ENCODE measurements at places on chromosomes 7 and 10. TPM values are rescaled to one million over a fixed set of nuclear protein-coding genes. Genes with fewer than 3 reads are reported as not detected.

- no peak overlapping the region for H3K27ac ChIP-seq
- peaks cover 4% of the 10 kb centered on the region for H3K36me3 ChIP-seq
- H3K4me1 ChIP-seq = peaks cover 8% of the 10 kb centered on the region
- no peak for DNase-seq
- no peak overlapping the region for H3K4me3 ChIP-seq
Measured at GRCh38 chr7:2307690-2308107, 6.5 kb downstream of the SNX8 start.

GRCh38 chr7:30471205-30471604 is 7.4 kb downstream of the NOD1 start:
- H3K27me3 ChIP-seq = no peaks in the 10 kb centered on the region
- H3K36me3 ChIP-seq = no peaks in the 10 kb centered on the region
- DNase-seq = no peak
- peak overlapping the region; percentile 84 for H3K27ac ChIP-seq
- H3K4me3 ChIP-seq = no peak overlapping the region
- peaks cover 94% of the 10 kb centered on the region for H3K4me1 ChIP-seq

DNA sequence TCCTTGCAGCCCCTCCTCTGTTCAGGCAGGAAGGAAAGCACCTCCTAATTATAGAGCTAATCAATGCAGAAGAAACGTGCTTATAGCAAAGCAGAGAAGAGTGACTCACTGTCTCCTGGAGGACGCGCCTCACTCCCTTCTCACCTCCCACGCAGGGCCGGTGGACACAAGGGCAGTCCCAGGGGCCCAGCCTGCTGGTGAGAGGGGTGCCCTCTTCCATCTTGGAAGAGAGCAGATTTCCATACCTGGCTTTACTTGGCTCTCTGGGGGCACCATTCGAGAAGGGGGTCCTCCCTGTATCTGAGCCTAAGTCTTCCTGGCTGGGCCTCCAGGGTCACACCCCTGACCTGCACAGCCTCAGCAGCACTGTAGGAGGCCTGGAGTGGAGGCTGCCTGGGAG is 55.8 kb downstream of the RASGEF1A start:
- H3K36me3 ChIP-seq = no peaks in the 10 kb centered on the region
- DNase-seq = no peak
- no peak overlapping the region for H3K27ac ChIP-seq
- H3K4me1 ChIP-seq = peaks cover 3% of the 10 kb centered on the region

DNA sequence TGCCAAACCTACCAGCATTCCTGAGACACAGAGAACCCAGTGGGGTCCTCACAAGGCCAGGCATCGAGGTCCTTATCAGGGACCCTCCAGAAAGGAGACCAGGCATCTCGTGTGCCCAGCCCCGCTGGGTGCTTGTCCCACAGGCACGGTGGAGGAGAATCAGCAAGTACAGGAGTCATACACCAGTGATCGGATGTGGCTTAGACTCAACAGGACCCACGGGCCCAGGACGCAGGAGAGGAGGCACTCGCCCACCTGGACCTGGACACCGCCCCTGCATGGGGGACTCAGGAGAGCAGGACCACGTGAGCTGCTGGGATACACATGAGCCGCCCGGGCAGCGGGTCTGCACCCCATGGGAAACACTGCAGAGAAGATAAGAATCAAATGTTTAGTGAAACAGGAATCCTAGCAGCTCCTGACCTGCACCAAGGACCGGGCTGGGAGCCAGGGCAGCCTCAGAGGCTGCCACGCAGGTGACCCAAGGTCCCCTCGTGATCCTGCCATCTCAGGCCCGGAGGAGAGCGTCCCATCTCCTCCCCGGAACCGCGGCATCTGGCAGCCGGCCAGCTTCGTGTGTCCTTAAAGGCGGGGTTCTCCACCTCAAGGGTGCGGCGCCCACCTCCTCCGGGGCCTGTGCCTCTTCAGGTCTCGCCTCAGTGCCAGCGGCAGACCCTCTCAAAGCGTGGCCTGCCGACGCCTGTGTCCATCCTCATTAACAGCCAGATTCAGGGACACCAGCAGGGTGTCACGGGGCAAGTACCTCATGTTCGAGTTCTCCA is 59.2 kb downstream of the FOXL3 start:
- H3K27ac ChIP-seq = no peak overlapping the region
- no peak overlapping the region for H3K4me3 ChIP-seq
- no peaks in the 10 kb centered on the region for H3K27me3 ChIP-seq
- H3K36me3 ChIP-seq = no peaks in the 10 kb centered on the region
- peaks cover 9% of the 10 kb centered on the region for H3K4me1 ChIP-seq
- no peak for DNase-seq

DNA sequence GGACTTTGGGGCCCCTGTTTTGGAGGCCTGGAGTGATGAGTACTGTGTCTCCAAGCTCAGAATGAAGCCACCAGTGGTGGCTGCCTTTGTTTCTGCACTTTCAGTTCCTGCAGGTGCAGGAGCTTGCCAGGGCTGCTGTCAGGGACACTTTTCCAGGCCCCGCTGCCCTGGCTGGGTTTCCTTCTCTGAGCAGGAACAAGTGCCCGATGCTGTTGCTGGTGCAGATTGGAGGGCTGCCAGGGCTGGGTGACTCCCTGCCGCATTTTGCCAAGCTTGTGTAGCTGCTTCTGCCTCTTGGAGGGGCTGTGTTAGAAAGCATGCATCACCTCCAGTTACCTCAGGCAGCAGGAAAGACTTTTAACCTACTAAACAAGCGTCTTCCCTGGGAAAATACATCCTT is 211.1 kb downstream of the MGMT start:
- H3K36me3 ChIP-seq = no peaks in the 10 kb centered on the region
- H3K4me1 ChIP-seq = no peaks in the 10 kb centered on the region
- no peak overlapping the region for H3K4me3 ChIP-seq
- H3K27ac ChIP-seq = no peak overlapping the region
- DNase-seq = peak; percentile 72

DNA sequence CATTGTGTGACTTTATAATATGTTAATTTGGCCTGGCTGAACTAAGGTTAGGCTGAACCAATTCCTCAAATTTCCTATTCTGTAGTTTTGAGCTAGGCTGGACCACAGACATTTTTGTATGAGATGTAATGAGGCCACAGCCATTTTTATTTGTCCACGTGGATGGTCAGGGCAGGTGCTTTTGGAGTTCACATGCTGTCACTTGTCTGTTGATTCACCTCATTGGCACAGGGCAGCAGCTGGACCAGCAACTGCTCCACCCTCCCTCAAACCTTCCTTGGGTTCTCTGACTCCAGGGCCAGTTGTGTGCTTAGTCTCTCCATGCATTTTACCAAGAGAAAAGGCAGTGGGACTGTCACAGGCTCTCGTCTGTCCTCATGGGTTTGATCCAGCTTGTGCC is 76.1 kb upstream of the NPS start:
- no peak overlapping the region for H3K27ac ChIP-seq
- no peak for DNase-seq
- H3K4me3 ChIP-seq = no peak overlapping the region
- no peaks in the 10 kb centered on the region for H3K4me1 ChIP-seq

DNA sequence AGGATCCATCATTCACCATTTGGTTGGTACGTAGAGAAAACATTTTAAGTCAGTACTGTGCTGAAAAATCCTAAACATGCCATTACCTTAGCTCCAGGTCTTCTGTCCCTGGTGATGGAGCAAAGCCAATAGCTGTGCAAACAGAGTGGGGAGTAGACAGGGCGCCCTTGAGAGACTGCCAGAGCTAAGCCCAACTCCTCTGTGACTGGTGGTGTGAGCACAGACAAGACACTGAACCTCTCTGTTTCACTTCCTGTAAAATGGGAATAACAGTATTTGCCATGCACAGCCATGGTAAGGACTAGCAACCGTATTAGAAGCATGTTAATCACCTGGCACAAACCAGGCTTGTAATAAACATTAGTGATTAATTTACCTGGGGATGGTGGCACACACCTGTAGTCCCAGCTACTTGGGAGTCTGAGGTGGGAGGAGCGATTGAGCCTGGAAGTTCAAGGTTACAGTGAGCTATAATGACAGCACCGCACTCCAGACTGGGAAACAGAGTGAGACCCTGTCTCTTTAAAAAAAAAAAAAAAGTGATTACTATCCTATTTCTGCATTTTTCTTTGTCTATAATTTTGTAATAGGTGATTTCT is 28.7 kb downstream of the LYZL1 start:
- H3K27ac ChIP-seq = no peak overlapping the region
- no peaks in the 10 kb centered on the region for H3K27me3 ChIP-seq
- peak; percentile 26 for DNase-seq
- no peaks in the 10 kb centered on the region for H3K36me3 ChIP-seq

GRCh38 chr10:3357737-3358136 is 185.2 kb upstream of the PITRM1 start:
- no peak overlapping the region for H3K27ac ChIP-seq
- no peaks in the 10 kb centered on the region for H3K4me1 ChIP-seq
- no peak overlapping the region for H3K4me3 ChIP-seq
- no peak for DNase-seq
- no peaks in the 10 kb centered on the region for H3K27me3 ChIP-seq

- H3K27ac ChIP-seq = no peak overlapping the region
- H3K36me3 ChIP-seq = no peaks in the 10 kb centered on the region
- H3K4me1 ChIP-seq = no peaks in the 10 kb centered on the region
- DNase-seq = no peak
- no peaks in the 10 kb centered on the region for H3K27me3 ChIP-seq
Measured at GRCh38 chr7:103772171-103772773, 217.2 kb downstream of the RELN start.

DNA sequence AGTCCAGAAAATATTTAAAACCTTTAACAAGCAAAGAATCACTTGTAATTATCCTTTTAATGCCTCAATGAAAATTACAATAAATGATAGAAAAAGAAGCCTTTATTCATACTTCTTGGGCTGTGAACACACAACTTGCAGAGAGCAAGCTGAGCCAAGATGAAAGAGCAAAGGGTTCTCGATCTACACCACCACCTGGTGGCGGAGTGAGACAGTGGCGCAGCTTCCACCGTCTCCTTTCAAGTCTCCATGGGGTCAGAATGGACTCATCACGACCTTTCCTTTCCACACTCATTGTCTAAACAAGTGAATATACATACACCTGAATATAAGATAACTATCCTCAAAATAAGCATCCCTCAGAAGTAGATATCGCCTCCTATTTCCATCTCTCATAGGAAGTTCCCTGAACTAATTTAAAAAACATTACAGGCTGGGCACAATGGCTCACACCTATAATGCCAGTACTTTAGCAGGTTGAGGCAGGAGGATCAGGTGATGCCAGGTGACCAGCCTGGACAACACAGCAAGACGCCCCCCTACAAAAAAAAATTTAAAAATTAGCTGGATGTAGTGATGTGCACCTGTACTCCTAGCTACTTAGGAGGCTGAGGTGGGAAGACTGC is 40.7 kb downstream of the ATE1 start:
- H3K4me3 ChIP-seq = no peak overlapping the region
- no peaks in the 10 kb centered on the region for H3K4me1 ChIP-seq
- DNase-seq = no peak
- no peak overlapping the region for H3K27ac ChIP-seq

DNA sequence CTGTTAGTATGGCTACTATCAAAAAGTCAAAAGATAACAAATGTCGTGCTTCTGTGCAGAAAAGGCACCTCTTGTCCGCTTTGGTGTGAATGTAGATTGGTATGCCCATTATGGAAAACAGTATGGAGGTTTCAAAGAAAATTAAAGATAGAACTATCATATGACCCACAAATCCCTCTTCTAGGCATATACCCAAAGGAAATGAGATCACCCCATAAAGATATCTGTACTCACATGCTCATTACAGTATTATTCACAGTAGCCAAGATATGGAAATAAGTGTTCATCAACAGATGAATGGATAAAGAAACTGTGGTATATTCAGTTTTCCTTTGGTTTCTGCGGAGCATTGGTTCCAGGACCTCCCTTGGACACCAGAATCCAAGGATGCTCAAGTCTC is 180.5 kb upstream of the PPP1R3A start:
- H3K27ac ChIP-seq = no peak overlapping the region
- peaks cover 20% of the 10 kb centered on the region for H3K4me1 ChIP-seq
- no peaks in the 10 kb centered on the region for H3K27me3 ChIP-seq
- H3K36me3 ChIP-seq = no peaks in the 10 kb centered on the region
- H3K4me3 ChIP-seq = no peak overlapping the region

PNLIPRP1 gene
- not detected for total RNA-seq

SHH gene
- not detected for total RNA-seq

ARHGEF35 gene
- 2.0 TPM for total RNA-seq

FRAT2 gene
- 20.2 TPM for total RNA-seq

FLNC gene
- total RNA-seq = 391 TPM

NEBL gene
- total RNA-seq = 3.5 TPM

BAIAP2L1 gene
- total RNA-seq = 1.5 TPM

PON1 gene
- not detected for total RNA-seq

ZNF33A gene
- 25.0 TPM for total RNA-seq

SLC37A3 gene
- 51.9 TPM for total RNA-seq

MAGI2 gene
- 14.4 TPM for total RNA-seq

DGKB gene
- 14.2 TPM for total RNA-seq

All from esophagus muscularis mucosa (tissue), 4 donors.